ENCODE measurements at places on chromosomes 16 and 17.

DNA sequence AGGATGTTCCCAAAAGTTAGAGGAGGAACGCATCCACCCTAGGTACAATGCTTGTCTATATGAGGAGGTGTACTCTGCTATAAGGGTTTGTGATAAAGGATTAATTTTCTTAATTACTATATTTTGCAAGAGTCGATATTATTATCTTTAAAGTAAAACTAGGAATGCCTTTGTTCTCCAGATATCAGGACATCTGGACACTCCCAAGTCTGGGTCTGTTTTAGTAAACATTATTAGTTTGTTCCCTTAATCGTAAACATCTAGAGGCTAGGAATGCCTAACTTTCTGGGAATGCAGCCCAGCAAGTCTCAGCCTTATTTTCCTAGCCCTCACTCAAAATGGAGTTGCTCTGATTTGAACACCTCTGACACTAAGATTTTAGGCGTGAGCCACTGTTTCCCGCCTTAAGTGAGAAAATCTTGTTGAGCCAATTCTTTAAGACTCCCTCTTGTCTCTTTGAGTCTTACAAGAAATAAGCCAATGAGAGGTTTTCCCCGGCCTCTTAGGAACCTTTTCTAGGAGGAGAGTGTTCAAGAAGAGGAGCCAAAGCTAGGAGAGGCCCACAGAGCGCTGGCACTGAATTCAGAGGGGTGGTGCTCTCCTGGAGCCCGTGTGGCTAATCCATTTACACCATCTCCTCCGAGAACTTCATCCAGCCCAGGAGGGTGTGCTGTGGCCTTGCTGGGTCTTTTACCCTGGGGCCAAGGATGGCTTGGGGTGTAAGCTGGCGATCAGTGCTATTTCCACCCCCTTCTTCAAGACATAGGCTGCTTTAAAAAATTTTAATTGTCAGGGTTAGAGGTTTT lies 40.9 kb downstream of the SMARCE1 start:
- DNase-seq: peak; percentile 54

GRCh38 chr16:64122177-64122576 lies 999.7 kb downstream of the CDH11 start:
- DNase-seq: no peak

DNA sequence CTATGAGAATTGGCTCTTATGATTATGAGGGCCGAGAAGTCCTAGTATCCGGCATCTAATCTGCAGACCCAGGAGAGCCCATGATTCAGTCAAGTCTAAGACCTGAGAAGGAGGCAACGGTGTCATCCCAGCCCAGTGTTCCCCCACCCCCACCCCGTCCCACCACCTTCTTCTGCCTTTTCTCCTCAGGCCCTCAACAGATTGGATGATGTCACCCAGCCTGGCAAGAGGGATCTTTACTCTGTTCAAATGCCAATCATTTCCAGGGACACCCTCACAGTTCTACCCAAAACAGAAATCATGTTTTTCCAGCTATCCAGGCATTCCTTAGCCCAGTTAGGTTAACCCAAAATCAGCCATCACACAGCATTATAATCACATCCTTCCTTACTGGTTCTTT lies 10.0 kb upstream of the GAA start:
- DNase-seq: no peak

DNA sequence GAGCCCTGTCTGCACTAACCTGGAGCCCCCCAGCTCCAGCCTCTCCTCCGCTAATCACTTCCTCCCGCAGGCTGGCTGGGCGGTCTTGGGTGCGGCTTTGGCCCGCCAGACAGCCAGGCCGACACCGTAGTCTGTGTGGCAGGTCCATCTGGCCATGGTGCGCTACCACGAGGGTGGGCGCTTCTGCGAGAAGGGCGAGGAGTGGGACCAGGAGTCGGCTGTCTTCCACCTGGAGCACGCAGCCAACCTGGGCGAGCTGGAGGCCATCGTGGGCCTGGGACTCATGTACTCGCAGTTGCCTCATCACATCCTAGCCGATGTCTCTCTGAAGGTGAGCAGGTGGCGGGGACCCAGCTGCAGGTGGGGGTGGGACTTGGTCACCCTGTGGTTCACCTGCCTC lies 30.7 kb upstream of the POLR3E start:
- no peak for DNase-seq

DNA sequence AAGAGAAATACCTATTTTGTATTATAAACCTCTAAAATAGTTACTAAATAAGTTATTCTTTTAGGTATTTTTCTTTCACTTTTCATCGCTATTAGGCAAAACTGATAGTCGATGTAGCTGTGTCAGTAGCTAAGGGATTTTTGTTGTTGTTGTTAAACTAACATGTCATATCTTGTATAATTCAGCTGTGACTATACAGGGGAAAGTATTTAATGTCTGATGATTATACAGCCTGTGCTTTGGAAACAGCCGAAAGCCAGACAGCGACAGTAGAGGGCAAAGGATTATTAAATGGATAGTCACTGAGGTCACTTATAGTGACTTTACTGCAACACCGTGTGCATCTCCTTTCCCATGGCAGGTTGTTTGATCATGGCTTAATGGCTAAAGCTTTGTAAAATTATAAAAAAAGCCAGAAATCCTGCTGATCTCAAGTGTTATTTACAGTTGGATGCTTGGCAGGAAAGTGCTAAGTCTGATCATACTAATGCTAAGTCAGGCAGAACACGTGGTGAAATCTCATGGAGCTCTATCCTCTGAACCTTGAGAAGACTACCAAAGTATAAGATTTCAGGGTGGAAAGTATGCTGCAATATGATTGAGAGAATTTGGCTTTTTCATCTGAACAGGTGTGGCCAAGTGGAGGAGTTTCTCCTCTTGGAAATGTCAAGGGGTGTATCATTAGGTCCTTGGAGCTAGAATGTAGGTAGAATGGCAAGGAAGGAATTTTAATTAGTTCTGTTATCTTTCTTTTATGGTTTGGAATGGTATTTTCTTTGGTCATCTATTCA lies 88.4 kb downstream of the FTO start:
- DNase-seq: no peak

- DNase-seq: no peak
Measured at GRCh38 chr16:28120754-28121153, 57.2 kb upstream of the GSG1L start.

DNA sequence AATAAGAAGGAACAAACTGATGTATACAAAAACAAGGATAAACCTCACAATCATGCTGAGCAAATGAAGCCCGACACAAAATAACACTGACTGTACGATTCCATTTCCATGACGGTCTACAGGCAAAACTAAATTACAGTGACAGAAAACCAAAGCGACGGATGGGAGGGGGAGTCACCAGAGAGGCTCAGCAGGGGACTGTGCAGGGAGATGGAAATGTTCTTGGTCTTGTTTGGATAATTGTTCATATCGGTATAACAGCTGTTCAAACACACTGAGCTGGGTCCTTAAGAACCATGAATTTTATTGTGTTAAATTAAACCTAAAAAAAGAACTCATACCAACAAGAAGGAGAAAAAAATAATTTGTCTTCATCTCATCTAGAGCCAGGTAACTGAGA lies 97.8 kb downstream of the NXN start:
- no peak for DNase-seq

DNA sequence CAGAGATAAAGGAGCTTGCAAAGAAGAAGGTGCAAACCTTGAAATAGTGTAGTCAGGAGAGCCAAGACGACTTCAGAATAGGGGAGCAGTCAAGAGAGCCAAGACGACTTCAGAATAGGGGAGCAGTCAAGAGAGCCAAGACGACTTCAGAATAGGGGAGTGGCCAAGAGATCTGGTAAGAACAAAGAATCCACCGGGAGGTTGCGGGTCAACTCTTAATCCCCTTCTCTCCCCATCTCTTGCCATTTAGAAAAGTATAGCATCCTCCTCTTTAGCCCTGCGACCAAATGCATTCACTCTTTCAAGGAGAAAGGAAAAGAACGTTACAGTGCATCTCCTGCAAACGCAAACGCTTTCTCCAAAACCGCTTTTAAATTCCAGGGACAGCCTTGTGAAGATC lies 713 bp downstream of the KNOP1 start:
- peak; percentile 23 for DNase-seq

- DNase-seq: peak; percentile 66
Measured at GRCh38 chr17:12296209-12296625, 275.5 kb downstream of the MAP2K4 start.

DNA sequence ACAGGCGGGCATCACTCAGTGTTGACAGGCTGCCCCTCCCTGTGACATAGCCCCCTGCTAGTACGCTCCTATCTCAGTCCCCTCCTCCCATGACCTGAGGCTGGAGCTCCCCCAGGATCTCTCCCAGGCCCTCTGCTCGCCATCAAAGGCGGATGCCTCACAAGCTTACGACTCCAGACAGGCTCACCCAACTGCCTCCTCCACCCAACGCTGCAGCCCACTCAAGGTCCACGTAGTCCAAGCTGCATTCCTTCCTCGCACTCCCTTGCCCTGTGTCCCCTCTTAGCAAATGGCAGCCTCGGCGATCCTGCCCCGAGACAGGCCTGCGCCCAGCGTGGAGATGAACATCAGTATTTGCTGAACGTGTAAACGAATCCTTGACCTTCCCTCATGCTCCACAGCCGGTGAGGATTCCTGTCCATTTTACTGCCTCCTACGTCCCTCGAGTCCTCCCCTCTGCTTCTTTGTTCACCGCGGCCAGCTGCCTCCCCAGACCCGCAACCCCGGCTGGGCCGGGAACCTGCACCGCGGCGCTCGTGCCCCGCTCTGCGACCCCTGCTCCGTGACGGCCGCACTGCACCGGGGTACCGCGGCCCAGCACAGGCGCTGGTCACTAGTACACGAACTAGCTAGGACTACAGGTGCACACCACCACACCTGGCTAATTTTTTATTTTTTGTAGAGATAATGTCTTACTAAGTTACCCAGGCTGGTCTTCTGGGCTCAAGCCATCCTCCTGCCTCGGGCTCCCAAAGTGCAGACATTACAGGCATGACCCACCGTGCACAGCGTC lies 838 bp upstream of the TMEM97 start:
- DNase-seq: peak; percentile 68

GRCh38 chr17:45863857-45864654 lies 19.4 kb downstream of the SPPL2C start:
- no peak for DNase-seq

DNA sequence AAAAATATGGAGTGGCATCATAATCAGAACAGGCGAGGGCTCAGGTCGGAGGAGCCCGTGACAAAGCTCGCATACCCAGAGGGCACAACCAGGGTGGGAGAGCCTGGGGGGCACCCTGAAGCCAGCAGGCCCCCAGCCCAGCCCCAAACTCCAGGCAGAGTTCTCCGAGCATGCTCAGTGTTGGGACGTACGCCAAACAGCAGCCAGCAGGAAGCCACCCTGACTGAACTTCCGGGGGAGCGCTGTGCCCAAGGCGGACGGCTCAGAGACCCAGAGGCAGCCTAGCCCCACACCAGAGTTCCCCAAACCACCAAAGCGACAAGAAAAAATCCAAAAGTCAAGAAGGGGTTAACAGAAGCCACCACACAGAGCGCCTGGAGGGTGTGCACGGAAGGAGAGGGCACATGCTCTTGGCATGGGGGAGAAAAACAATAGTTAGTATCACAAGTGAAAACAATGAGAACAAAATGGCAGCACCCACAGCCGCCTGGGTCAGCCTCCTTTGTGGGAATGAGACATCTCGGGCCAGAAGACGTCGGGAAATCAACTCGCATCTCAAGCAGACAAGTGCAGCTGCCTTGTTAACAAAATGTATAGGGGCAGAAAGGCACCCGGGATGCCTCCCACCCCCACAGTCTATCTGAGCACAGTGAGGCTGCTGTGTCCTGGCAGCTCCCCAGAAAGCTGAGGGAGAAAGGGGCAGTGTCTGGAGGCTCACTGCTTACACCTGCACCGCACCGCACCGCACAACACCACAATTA lies 11.9 kb downstream of the EXOC7 start:
- DNase-seq: no peak

- no peak for DNase-seq
Measured at GRCh38 chr17:31688701-31689100, 170.3 kb downstream of the COPRS start.

GRCh38 chr16:58730724-58731370 lies 3.3 kb downstream of the GOT2 start:
- DNase-seq: no peak

- DNase-seq: no peak
Measured at GRCh38 chr16:73299346-73299745, 251.4 kb upstream of the ZFHX3 start.

GRCh38 chr17:73237714-73238113 lies 24.0 kb downstream of the CPSF4L start:
- DNase-seq: no peak

DNA sequence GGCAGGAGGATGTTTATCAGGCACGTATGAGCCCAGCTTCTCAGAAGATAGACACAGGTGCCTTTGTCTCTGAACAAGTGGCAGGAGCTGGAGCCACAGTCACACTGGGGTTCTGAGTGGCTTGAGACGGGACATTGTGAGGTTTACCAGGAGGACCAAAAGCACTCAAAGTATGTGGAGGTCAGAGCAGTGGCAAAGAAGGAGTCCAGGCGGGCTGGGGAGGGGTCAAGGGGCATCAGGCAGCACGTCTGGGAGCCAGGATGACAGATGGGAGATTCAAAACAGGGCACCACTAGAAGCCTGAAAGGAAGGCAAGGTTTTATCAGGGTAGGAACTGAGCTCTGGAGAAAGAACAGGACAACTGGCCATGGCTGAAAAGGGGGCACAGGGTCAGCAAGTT lies 67.2 kb upstream of the MARCHF10 start:
- peak; percentile 51 for DNase-seq

DNA sequence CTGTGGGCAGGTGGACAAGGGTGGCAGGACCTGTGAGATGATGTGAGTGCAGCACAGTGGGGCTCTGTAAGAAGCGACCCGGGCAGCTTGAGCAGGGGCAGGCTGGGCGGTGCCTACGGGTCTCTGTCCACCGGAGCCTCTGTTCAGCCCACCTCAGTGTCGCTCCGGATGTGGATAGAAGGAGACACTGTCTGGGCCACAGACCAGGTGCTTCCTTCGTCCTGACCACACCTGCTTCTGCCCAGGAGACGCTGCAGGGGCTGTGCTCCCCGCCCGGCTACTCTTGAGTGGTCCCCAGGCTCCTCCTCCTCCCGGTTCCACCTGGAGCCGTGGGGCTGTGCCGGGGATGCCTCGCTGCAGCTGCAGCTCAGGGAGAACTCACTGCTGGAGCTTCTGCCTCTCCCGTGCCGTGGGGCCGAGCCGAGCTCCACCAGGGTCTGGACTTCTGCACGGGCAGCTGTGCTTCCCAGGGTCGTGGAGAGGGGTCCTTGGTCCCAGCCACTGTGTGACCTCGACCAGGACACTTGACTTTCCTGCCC lies 21.5 kb downstream of the METRNL start:
- DNase-seq: no peak

GRCh38 chr16:23408242-23408822 lies 44.7 kb downstream of the COG7 start:
- DNase-seq: no peak

All from ELF-1 (cell line).